HL-60 (cell line): ENCODE measurements at places on chromosomes 12 and 14.

DNA sequence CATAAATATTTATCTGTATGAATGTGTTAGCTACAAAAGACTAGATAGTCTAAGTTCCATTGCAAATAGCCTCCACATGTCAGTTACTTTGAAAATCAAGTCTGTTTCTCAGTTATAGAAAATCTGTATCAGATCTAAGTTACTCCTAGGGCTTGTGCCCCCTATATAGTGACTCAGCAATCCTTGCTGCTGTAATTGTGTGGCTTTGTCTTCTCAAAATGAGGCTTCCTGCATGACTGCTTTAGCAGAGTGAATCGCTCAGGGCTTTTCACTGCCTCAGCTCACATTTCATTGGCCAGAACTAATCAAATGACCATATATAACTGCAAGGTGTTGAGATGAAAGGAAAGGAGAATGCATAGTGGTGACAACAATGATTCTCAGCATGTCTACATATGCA lies 552.2 kb upstream of the STXBP6 start:
- no peak for DNase-seq

GRCh38 chr12:24960222-24960855 lies 11.4 kb upstream of the BCAT1 start:
- DNase-seq = peak; percentile 49

GRCh38 chr12:101299346-101299745 lies 19.4 kb downstream of the UTP20 start:
- no peak for DNase-seq

GRCh38 chr12:26212396-26212795 lies 17.0 kb downstream of the SSPN start:
- no peak for DNase-seq

DNA sequence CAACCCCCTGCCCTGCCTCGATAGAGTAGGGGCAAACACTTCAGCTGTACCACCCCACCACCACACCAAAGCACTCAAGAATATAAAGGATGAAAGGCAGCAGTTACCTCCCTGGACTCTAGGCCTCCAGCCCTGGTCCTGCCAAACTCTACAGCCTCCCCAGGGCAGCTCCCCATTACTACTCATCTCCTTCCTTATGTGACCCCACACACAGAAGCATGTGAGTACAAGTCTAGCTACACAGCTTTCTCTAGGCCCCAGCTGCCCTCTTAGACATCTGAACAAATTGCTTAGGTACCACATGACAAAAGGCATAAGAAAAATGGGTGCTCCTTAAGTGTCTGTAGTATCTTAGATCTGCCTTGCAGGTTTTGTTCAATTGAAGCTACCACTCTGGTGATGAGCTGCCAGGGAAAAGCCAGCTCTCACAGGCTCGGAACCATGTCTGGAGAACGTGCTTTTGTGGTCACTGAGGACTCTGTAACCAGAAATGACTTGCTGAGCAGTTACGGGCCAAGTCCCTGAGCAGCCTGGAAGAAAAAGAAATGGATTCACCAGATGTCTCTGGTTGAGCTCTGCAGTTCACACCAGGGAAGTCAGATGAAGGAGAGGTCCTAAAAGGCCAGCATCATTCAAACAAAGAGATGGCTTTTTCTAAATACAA lies 32.8 kb downstream of the FMNL3 start:
- no peak for DNase-seq

DNA sequence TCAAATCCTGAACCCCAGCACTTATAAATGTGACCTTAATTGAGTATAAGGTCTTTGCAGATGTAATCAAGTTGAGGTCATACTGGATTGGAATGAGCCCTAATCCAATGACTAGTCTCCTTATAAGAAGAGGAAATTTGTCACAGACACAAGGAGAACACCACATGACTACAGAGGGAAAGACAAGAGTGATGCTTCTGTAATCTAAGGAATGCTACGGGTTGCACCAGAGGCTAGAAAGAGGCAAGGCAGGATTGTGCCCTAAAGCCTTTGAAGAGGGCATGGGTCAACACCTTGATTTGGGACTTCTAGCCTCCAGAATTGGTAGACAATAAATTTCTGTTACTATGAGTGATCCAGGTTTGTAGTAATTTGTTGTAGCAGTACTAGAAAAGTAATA lies 135.0 kb downstream of the FOXG1 start:
- no peak for DNase-seq

DNA sequence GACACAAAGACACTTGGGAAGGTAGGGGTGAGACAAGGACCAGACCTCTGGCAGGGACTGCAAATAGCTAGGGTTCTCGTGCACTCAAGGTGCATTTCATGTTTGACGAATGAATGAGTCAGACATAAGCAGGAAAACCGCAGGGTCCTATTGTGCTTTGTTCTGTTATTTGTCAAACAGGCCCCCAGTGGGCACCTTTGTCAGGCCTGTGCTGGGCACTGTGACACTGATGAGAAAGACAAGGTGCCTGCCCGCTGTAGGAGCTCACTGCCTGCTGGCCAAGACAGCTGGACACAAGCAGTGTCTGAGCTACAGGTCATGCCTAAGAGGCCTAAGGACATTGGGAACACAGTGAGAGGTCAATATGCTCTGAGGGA lies 2.3 kb downstream of the OTUB2 start:
- no peak for DNase-seq

DNA sequence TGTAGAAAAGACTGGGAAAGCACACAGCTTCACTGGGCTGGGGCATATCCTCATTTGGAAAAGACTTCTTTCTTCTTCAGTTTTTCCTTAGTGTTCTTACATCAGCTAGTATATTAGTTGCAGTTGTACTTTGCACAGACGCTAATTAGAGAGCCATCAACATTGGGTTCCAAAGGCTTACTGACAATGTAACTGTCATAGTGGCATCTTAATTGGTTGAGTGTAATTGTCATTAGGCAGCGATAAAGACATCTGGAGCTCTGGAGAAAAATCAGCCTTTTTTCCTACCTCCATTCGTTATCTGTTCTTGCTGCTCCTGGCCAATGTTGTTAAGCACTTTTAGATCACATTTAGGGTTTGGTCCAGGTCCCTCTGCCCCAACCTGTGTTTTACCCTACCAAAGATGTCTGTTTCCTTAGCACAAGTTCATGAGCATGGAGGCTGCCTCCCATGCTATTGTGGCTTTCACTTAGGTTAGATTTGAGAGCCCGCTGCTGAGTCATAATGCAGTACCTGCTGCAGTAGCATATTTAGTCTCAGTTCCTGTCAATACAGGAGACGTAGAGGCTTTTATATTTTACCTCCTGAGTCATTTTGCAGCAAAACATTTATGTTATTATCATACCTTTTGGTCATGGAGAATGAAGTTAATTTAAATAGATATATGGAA lies 49.2 kb downstream of the FBXW8 start:
- DNase-seq = no peak

DNA sequence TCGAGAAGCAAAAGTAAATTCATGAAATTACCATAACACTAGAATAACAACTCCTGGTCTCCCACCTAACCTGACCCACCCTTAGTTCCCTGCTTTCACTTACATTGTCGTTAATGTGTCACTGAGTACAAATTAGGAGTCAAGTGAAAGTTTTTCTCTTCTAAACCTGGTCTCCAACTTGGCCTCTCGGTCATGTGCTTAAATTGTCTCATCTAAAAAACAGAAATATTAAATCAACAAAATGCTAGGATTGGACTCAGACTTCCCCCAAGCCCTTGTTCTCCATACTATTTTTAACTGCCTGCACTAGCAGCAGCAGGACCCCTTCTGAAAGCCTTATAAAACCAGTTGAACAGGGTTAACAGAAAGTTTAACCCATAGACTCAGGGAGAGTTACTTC lies 1.8 kb upstream of the BTG1 start:
- no peak for DNase-seq

GRCh38 chr12:3959799-3960560 lies 86.8 kb upstream of the PARP11 start:
- no peak for DNase-seq

GRCh38 chr12:129887101-129887500 lies 16.7 kb downstream of the TMEM132D start:
- no peak for DNase-seq

GRCh38 chr12:1216560-1216959 lies 225.5 kb downstream of the ERC1 start:
- DNase-seq = no peak

DNA sequence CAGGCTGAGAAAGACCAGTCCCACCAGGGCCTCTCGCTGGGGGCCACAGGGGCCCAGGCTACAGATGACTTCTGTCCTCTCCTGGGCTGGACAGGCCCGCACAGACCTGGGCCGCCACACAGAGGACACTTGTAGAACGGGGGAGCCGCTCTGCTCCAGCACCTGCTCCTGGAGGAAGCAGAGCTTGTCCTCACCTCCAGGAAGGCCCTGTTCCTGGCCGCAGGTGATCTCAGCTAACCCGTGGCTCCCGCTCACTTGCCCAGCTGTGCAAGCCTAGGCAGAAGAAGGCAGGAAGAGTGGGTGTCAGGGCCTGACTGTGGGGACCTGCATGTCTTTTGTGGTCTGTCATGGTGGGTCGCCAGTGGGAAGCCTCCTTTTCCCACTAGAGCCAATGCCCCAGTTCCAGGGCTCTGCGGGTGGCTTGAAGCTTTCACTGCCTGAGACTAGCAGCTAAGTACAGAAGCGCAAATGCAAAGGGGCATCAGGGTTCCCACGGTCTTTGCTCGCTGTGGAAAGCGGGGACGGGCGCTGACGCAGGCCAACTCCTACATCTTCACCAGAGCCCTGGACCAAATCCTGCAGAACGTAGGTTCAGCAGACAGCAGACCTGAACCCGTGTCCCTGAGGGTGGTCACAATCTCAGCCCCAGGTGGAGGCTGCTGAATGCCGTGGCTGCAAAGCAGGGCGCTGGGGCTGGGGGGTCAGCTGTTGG lies 8.8 kb upstream of the CEP170B start:
- no peak for DNase-seq

DNA sequence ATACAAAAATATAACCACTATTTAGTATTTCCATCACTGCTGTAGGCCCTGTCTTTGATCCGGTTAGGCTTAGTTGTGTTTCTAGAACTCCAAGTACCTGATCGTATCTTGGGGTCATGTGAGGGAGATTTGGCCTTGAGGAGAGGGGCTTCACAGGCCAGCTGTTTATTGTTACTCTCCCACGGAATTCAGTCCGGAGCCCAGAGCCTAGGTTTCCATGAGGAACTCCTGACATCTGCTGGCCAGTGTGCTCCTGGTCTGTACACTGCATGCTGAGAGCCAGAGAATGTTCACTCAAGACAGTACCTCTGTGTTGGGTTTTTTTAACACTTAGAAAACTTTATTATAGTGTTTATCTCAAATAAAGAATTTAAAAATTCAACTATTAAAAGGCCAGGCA lies 341.0 kb upstream of the TMEM132C start:
- DNase-seq = no peak

DNA sequence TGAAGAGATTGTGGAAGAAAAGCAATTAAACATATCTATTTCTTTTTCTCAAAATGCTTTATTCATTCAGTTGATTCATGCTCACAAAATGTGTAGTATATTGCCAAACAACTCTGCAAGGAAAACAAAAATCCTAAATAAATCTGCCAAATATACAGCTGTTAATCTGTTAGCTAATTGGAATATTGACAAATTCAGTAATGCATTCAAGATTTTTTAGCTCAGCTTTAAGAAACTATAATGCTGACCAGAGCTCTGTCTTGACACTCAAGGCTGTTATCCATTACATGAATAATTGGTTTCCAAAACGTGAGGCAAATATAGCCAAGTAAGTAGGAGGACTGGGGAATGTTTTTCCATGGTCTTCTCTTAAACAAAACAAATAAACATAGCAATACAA lies 146.8 kb downstream of the TMTC2 start:
- no peak for DNase-seq

- peak; percentile 1 for DNase-seq
Observed at GRCh38 chr14:65277580-65278270, 134.8 kb upstream of the FUT8 start.

GRCh38 chr12:79778802-79779448 lies 88.2 kb upstream of the PAWR start:
- DNase-seq = no peak

GRCh38 chr14:57547131-57547530 lies 53.5 kb upstream of the CCDC198 start:
- no peak for DNase-seq

DNA sequence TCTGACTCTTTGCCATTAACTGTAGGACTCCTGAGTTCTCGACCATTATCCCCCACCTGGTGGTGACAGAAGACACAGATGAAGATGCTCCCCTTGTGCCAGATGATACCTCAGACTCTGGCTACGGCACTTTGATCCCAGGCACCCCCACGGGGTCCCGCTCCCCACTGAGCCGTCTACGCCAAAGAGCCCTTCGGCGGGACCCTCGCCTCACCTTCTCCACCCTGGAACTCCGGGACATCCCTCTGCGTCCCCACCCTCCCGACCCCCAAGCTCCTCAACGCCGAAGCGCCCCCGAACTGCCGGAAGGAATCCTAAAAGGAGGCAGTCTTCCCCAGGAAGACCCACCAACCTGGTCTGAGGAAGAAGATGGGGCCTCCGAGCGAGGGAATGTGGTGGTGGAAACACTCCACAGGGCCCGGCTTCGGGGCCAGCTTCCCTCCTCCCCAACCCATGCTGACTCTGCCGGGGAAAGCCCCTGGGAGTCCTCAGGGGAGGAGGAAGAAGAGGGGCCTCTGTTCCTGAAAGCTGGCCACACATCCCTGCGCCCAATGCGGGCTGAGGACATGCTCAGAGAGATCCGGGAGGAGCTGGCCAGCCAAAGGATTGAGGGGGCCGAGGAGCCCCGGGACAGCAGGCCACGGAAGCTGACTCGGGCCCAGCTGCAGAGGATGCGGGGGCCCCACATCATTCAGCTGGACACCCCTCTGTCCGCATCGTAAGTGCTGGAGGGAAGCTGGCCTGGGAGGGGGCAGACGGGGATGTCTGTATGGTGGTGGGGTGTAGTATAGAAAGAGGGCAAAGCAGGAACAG lies 14.4 kb downstream of the TNFRSF1A start:
- DNase-seq = no peak

DNA sequence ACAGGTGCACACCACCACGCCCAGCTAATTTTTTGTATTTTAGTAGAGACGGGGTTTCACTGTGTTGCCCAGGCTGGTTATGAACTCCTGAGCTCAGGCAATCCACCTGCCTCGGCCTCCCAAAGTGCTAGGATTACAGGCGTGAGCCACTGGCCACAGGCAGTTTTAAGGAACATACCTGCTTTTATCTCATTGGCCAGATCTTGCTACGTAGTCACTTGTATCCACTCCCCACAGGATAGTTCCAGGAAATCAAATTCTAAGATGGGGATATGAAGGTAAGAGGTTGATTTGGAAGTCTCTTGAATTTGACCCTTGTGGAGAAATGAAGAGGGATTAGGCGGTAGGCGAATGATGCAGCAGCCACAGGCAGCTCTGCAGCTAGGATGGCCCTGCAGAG lies 8.8 kb upstream of the PLEKHG6 start:
- DNase-seq = no peak

- DNase-seq = no peak
Observed at GRCh38 chr12:75489613-75490210, 9.2 kb downstream of the GLIPR1 start.

GRCh38 chr14:89484051-89484844 lies 67.2 kb upstream of the FOXN3 start:
- peak; percentile 90 for DNase-seq
